ENCODE measurements at places on chromosomes 6 and 20. TPM values are rescaled to one million over a fixed set of nuclear protein-coding genes. Genes with fewer than 3 reads are reported as not detected.

DNA sequence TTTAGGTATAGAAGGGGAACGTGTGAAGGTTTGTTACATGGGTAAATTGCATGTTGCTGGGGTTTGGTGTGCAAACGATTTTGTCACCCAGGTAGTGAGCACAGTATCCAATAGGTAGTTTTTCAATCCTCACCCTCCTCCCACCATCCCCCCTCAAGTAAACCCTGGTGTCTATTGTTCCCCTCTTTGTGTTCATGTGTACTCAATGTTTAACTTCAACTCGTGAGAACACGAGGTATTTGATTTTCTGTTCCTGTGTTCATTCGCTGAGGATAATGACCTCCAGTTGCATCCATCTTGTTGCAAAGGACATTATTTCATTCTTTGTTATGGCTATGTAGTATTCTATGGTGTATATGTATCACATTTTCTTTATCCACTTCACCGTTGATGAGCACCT is 11.6 kb upstream of the VNN1 start:
- DNase-seq = no peak

GRCh38 chr6:97563529-97563928 is 280.5 kb upstream of the MMS22L start:
- DNase-seq = no peak

DNA sequence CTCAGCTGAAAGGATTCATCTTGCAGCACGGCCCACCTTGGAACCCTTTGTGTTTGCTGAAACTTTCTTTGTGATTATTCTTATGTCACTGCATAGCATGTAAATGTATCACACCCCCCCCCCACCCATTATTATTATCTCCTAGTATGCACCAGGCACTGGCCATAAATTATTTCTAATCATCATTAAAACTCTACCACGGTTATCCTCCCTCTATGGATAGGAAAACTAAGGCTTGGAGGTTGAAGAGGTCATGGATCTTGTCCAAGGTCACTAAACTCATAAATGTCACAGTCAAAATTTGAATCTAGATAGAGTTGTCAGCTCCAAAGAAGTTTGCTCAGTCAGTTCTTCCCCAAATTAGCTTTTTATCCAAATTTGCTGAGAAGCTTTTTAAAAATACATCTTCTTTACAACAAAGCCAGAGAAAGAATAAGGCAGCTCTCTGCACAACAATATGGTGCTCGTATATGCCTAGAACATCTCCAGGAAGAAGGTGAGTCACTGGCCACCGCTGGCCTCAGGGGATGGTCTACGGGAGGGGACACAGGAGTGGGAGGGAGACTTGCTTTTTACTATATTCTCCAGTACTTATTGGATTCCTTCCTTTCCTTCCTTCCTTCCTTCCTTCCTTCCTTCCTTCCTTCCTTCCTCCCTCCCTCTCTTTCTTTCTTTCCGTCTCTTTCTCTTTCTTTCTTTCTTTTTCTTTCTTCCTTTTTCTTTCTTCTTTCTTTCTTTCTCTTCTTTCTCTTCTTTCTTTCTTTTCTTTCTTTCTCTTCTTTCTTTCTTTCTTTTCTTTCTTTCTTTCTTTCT is 134.5 kb downstream of the VEGFA start:
- no peak for DNase-seq

GRCh38 chr20:24376311-24377099 is 92.9 kb upstream of the SYNDIG1 start:
- no peak for DNase-seq

DNA sequence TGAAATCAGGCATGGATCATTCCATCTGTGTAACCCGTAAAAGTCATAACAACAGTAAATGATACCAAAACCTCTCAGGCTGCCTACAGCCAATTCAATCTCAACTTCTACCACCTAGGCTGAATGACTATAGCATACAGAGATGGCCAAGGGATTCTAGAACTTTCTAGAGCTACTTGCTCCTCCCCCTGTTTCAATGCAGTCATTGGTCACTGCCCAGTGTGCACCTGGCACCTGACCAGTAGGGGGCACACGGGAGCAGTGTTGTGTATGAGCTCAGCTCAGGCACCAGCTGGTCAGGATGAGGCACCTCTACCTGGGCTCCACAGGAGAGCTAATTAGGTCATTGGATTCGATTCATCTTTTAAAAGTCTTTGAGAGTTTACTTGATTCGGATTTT is 86.2 kb downstream of the PLEKHG1 start:
- DNase-seq = no peak

- no peak for DNase-seq
These were observed 37.9 kb upstream of the RNF24 start for GRCh38 chr20:4053071-4053919.

GRCh38 chr6:79584332-79584731 is 46.8 kb upstream of the SH3BGRL2 start:
- no peak for DNase-seq

DNA sequence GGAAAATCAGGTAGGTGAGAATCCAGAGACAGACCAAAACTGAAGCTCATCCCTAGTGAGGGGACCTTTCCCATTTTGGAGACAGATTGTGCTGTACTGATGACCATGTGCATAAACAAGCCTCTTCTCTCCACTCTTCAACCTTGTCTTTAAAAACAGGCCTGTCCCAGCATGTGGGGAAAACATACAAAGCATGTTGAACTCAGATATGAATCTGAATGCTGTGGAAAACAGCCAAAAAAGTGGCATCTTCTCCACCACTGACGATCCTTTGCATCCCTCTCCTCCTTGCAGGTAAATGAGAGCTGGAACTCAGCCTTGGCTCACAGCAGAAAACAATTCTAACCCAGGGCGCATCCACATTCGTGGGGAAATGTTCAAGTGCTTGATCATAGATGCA is 123.7 kb upstream of the FOXQ1 start:
- no peak for DNase-seq

DNA sequence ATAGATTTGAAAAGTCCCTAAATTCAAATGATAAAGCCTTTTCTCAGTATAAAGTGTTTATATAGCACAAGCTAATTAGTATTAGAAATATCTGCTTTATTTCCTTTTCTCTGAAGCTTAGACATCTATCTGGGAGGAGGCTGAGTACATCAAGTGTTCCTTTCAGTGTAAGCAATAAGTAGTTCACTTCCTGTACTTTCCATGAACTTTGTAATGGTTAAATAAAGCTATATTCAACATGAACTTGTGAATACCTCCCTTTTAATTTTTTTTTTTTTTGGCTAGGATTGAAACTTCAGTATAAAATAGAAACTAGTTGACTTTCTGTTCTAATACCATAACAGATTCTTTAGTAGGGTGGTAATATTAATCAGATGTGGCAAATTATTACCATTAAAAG is 190.9 kb downstream of the CENPW start:
- DNase-seq = no peak

DNA sequence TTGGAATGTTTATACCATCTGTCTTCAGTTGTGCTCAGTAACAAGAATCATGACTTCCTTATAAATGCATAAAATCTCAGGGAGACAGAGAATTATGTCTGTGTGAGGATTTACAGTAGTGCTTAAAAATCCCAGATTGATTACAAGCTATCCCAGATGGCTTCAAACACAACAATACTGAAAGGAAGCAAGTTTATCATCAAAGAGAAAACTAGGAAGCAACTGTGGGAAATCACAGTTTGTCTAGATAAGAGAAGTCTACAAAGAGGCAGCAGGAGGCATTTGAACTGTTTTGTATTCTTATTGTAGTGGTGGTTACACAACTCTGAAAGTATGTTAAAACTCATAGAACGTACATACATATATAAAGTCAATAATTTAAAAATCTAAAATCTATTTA is 104.4 kb upstream of the SALL4 start:
- no peak for DNase-seq

DNA sequence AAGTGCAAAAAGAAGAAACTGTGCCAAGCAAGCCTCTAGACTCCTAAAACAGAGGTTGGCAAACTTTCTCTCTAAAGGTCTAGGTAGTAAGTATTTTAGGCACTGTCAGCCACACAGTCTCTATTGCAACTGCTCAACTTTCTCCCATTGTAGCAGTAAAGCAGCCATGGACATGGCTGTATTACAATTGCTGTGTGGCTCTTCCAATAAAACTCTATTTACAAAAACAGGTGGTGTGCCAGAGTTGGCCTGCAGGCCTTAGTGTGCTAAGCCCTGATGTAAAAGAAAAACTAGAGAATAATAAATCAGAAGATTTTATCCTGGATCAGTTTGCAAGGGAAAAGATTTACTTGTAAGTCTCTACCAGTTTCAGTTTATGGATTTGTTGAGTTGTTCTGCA is 74.0 kb downstream of the CRYBG1 start:
- no peak for DNase-seq

DNA sequence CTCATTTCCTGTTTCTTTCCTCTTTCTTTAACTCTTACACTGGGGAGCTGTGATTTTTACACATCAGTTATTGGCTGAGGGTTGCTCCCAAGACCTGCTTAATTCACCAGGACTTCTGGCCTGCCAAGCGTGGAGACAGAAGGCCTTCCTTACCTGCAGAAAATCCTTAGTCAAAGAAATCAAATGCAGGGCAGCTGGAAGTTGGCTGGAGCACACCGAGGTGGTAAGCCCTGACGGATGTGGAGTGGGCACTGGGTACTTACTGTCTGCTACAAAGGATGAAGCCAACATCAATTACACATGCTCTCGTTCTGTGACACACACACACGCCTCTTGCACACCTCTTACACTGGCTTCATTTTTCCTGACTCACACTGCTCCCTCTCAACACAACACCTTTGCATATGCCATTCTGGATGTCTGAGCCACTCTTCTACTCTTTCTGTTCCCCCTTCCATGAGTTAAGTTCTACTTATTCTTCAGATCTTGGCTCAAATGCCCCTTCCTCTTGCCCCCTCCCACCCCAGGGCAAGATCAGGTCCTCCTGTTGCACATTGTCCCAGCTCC is 61.6 kb downstream of the TTI1 start:
- DNase-seq = no peak

DNA sequence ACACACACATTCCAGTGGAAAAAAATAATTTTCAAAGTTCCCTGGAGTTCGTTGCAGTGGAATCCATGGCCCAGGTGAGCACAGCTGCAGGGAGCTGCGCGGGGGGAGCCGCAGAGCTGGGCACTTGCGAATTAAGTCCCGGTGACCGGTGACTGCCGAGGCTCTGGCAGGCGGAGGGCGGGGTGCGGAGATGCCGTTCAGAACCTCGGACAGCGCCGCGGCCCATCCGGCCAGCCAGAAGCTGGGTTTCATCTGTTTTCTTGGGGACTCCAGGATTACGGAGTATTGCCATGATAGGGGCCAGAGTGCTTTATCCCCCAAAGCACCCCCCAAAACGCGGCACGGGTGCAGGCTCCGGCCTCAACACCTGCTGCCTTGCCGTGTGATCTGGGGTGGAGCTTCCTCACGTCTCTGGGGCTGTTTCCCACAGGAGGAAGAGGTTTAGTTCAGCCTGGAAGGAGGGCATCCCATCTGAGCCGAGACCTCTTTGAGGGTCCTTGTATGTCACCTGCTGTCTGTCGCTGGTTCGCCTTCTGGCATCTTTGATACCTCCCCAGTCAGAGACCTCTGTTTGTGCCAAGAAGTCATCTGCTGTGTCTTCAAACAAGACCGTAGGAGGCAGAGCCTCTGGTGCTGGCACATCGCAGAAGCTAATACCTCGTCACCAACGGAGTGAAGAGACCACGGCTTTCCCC is 99.4 kb downstream of the YTHDF1 start:
- peak; percentile 57 for DNase-seq

- DNase-seq = peak; percentile 13
These were observed 324 bp upstream of the LAMP5 start for GRCh38 chr20:9514072-9514460.

DNA sequence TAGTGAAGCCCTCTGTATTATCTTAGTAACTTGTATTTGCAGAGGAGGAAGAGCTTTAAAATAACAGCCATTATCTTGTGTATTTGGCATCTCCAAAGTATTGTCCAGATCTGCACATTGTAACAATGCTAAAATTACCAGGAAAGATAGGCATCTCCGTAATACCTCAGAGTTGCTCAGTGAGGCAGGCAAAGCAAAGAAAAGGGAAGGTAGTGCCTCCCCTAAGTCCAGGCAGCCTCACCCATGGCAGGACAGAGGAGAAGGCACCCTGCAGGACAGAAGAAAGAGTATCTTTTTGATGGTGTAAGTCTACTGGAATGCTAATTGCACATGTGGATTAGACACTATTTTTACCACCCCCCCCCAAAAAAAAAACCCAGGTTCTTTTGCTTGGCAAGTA is 13.6 kb upstream of the SSTR4 start:
- DNase-seq = no peak

DNA sequence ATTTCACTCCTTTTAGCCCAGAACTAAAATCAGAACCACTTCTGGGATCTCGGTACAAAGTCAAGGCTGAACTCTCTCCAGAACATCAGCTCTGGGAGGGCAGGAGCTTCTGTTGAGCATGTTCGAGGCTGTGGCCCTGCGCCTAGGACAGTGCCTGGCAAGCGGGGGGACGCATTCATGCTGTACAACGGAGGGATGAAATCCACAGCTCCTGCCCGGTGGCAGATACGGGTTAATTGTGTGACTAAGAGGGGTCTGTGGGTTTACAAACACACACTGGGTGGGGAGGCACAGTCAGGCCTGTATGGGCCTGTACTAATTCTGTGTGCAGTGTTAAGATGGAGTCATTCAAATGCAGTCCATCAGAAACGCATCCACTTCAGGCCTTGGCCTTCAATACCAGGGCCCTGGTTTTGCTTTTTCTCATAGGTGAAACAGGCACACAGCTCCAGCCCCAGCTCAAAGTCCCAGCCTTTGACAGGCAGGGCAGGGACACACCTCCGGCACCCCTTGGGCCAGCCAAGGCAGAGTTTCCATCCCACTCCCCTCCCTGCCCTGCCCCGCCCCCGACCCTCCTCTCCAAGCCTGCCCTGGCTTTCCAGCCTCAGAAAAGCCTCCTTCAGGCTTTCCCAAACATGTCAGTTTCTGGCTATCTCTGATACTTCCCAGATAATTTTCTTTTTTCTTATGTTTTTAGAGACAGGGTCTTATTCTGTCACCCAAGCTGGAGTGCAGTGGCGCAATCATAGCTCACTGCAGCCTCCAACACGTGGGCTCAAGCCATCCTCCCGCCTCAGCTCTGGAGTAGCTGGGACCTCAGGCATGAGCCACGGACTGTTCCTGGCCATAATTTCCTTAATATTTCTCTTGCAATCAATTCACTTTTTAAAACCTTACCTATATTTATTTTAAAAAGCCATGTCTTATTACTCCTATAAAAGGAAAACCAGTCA is 109.8 kb downstream of the SULF2 start:
- no peak for DNase-seq

Gene OPRM1
- not detected for total RNA-seq

Gene AVP
- total RNA-seq = not detected

Gene SLC17A3
- not detected for total RNA-seq

Gene THBS2
- 0.14 TPM for total RNA-seq

Gene GPLD1
- 0.71 TPM for total RNA-seq

Gene CSE1L
- total RNA-seq = 153 TPM

Gene NKX2-2
- not detected for total RNA-seq

Gene MOCS3
- 15.0 TPM for total RNA-seq

Gene LAMA4
- total RNA-seq = 2.3 TPM

Measured in G401 (cell line).